CD4-positive, alpha-beta T cell treated with Interleukin-6 for 4 hours (primary cell): ENCODE measurements at places on chromosomes 7 and 10.
A peak's percentile ranks its signal among the peaks of the same experiment; 100 is the strongest.

- no peak for DNase-seq
Measured at GRCh38 chr10:50480054-50481007, 143.4 kb downstream of the SGMS1 start.

GRCh38 chr10:12396093-12396492 is 46.7 kb downstream of the CAMK1D start:
- no peak for DNase-seq

DNA sequence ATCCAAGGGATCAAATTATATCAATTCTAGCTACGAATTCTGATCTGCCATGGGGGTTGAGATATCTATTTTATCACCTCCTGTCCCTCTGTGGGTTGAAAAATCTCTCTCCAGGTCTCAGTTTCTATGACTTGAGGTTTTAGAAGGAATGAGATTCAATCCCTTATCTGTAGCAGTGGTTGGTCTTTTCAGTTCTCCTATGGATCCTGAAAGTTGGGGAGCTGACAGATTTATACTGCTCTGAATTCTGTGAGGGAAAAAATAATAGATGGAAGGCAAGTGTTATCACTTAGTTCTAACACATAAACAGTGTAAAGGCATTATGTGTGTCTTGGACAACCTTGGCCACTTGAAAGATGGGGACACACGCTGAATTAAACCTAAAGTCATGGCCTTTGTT is 15.8 kb upstream of the FBXW4 start:
- no peak for DNase-seq

- peak; percentile 26 for DNase-seq
Measured at GRCh38 chr7:471866-472639, 47.6 kb downstream of the PDGFA start.

DNA sequence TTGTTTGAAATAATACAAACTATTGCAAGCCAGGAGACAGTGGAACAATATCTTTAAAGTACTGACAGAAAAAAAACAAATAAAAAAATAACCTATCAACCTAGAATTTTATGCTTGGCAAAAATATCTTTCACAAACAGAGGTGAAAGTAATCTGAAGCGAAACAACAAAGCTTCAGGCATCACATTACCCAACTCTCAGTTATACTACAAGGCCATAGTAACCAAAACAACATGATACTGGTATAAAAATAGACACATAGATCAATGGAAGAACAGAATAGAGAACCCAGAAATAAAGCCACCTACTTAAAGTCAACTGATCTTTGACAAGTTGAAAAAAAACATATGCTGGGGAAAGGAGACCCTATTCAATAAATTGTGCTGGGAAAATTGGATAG is 26.5 kb upstream of the HECW1 start:
- no peak for DNase-seq

DNA sequence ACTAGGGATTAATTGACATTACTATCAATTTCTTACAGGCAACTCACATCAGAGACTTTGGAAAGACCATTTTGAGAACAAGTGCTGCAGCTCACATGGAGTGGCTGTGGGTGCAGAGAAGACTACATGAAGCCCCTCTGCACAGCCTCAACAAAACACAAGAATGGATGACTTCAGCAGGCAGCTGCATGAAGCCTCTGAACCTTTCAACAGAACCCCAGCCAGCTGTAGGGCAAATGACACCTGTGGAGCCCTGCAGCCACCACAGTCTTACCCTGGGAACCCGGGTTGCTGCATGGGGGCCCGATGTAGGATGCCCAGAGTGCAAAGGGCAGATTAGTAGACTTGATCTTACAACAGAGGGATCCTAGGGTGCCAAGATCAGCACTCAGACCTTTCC is 62.0 kb upstream of the CAMK2B start:
- DNase-seq, result no peak

DNA sequence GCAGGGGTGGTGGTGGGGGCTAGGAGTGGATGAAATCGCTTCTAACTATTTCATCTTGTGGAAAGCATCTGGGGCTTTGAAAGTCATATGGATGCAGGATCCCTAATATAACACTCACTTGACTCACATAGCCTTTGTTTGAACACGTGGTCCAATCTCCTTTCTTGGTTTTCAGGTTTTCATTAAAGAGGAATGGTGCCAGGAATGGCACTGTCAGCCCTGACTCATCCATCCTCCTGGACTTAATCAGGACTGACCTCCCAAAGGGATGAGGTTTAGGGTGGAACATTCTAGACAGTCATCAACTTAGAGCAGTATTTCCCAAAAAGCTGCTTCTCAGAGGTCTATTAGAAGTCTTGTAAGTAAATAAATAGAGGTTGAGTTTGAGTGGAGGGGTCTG is 162.0 kb upstream of the PLXNA4 start:
- no peak for DNase-seq

- no peak for DNase-seq
Measured at GRCh38 chr10:66277481-66277880, 648.4 kb upstream of the LRRTM3 start.

- no peak for DNase-seq
Measured at GRCh38 chr7:17342756-17343155, 44.3 kb downstream of the AHR start.

DNA sequence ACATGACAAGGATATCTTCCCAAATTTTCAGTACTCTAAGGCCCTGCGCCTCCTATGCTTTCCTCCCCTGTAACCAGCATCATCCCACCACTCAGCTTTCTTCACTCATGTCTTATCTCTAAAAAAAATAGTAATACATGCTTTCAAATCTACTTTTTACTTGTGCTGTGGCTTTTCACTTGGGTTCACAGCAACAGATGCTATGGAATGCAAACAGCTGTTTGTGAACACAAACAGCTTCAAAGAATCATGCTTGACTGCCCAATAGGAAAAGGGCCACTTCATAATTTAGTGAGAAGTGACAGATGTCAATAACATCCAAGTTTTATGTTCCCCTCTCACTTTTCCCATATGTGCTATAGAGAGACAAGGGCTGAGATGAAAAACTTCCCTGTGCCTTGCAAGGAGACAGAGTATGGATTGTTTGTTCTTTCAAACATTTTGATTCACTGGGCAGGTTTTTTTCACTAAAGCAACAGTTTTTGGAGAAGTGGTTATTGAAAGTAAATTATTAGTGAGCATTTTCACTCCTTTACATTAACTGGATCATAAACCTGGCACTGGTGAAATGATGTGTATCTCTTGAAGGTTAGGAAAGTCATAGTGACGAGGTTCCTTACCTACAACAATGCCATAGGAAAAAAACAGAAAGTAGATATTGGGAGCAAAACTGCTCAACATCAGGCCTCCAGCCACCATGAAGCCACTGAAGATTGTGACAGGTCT is 37.3 kb downstream of the SLC16A9 start:
- DNase-seq, result no peak

DNA sequence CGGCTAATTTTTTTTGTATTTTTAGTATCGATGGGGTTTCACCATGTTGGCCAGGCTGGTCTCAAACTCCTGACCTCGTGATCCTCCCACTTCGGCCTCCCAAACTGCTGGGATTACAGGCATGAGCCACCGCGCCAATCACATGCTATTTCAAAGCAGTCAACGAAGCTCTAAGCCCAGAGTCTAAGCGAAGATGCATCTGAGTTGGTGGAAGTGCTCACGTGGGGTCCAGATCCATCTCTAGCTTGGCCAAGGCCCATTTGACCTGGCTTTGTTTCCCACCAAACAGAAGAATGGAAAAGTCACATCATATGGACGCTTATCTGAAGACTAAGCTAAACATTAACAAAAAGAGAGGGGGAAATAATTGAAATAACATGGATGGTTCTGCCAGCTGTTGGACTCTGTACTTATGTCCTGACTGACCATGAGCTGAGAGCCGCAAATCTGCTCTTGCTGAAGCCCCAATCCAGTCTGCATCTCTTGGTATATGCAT is 3.8 kb upstream of the GTF2I start:
- DNase-seq, result no peak

DNA sequence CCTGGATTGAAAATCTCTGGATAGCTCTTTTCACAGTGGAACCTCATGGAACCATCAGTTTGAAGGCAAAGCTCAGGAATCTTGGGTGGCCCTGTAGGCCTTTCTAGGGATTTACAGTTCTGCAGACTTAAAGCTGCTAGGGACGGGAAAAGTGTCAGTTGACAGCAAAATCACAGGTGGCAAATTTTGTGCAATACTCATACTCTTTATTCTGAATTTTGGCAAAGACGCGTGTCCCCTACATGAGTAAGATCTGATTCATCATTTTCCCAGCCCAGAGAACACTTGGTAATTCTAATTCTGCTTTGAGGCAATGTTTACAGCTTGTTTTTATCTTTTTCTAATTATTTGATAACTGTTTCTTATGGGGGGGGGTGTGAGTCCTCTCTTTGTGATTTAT is 3.6 kb downstream of the LRRC17 start:
- no peak for DNase-seq

DNA sequence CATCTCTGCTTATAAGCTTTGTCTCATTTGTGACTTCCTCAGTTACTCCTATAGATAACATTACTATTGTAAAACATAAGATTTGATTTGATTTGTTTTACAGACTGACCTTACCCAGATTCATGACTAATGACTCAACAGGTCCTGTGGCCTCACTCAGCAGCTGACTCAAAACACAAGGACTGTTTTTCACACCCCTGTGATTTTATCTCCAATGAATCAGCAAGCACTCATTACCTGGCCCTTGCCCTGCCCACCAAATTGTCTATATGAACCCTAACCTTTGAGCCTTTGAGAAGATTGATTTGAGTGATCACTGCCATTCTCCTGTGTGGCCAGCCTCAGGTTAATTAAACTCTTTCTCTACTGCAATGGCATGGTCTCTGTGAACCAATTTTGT is 1064.6 kb upstream of the LRRTM3 start:
- DNase-seq, result no peak

DNA sequence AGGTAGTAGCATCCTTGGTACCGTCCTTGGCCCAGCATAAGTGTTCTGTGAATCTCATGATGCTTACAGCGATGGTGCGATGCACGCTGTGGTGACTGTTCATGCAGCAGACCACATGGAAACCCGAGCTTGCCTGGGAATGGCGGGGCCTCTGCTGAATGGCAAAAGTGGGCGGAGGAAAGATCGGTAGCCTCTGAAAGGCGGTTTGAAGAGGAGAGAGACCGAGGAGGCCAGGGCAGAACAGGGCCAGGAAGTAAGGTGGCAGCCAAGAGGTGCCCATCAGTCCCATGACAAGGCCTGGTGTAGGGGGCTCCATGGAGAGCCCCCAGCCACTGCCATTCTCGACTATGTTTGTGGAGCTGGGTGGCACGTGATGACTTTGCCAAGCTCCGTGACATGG is 33.2 kb upstream of the CNPY1 start:
- DNase-seq, result no peak

- DNase-seq, result no peak
Measured at GRCh38 chr10:132549371-132549770, 11.8 kb downstream of the INPP5A start.

GRCh38 chr7:138072726-138073125 is 3.5 kb upstream of the AKR1D1 start:
- no peak for DNase-seq

GRCh38 chr7:28723336-28723735 is 234.8 kb downstream of the TRIL start:
- DNase-seq, result no peak

DNA sequence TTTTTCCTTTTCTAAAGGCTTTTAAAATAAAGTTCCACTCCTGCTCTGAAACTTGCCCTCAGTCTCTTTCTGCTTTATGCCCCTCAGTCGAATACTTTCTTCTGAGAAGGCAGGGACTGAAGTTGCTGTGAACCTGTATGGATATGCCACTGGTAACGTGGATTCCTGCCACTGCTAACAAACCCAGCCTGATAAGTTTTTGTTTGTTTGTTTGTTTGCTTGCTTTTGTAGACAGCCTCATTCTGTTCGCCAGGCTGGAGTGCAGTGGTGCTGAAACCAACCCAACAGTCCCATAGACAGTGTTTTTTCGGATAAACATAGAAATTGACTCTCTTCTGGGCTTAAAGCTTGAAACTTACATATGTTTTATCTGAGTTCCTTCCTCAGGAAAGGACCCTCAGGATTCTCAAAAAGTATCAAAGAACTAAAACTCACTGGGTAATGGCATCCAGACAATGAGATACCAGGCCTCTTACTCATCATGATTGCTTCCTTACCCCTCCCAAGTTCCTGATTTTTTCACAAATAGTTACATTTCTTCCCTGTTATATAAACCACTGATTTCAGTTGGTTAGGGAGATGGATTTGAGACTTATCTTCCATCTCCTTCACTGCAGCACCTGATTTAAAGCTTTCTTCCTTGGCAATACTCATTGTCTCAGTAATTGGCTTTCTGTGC is 273.6 kb downstream of the SDHAF3 start:
- no peak for DNase-seq

GRCh38 chr7:14170872-14171271 is 181.4 kb upstream of the ETV1 start:
- DNase-seq, result no peak

GRCh38 chr10:124231168-124232155 is 138.1 kb upstream of the CHST15 start:
- no peak for DNase-seq

- DNase-seq, result no peak
Measured at GRCh38 chr7:38584443-38585210, 46.5 kb downstream of the AMPH start.

DNA sequence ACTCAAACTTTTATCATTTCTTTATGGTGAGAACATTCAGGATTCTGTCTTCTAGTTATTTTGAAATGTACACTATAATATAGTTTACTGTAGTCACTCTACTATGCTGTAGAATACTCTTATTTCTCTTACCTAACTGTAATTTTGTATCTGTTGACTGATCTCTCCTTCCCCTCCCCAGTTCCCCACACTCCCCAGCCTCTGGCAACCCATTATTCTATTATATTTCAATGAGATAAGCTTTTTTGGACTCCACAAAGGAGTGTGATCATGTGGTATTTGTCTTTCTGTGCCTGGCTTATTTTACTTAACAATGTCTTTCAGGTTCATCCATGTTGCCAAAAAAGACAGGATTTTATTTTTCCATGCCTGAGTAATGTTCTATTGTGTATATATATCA is 71.4 kb upstream of the DYNC1I1 start:
- no peak for DNase-seq
